ENCODE measurements at places on chromosomes 5 and 9.

DNA sequence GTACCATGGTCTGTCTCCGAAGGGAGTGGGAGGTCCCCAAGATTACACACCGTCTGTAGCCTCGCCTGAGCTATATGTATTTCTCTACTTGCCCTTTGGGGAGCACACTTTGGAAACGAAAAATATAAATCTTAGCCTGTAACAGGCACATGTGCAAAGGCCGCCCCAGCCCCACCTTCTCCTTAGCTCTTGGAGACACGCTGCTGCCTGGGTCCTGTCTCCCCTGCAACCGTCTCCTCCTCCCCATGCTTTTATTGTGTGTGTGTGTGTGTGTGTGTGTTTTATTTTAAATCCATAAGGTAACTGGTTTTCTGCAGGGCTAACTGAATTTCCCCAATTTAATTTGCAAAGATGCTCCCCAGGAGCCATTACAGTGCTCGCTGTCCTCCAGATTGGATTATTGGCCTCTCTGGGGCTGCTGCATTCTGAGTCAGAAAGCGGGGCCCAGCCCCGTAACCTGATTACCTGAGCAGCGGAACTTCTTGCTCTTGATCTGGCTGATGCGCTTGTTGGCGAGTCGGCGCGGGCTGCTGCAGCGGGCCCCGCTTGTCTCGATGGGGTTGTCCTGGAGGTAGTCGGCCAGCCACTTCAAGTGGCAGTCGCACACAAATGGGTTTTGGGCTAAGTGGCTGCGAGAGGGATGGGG is 193.3 kb upstream of the PANK3 start:
- DNase-seq = no peak

- DNase-seq = no peak
Measured at GRCh38 chr5:92977846-92978540, 603.0 kb downstream of the NR2F1-AS1 start.

DNA sequence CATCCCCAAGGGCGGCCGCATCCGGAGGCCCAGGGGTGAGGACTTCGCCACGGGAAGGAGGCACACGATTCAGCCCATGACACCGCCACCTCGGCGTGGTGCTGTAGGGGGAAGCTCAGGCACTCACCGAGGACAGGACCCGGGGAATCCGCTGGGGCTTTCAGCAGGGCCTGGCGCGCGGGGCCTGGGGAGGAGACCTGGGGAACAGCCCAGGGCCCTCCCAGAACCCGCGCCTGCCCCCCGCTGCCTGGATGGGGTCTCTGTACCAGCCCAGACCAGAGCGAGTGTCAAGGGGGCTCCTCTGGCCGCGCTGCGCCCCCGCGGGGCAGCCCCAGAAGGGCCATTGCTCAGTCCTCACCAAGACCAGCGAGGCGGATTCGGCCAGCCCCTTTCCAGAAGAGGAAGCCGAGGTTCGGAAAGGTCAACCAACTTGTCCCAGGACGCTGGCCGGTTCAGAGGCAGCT is 12.8 kb downstream of the COL23A1 start:
- DNase-seq = no peak

- DNase-seq = no peak
Measured at GRCh38 chr5:129506086-129506485, 46.0 kb downstream of the ADAMTS19 start.

- no peak for DNase-seq
Measured at GRCh38 chr5:93623153-93623552, 40.1 kb downstream of the NR2F1 start.

Data from T-helper 17 cell (primary cell).